ENCODE measurements at places on chromosomes 1 and 21.

DNA sequence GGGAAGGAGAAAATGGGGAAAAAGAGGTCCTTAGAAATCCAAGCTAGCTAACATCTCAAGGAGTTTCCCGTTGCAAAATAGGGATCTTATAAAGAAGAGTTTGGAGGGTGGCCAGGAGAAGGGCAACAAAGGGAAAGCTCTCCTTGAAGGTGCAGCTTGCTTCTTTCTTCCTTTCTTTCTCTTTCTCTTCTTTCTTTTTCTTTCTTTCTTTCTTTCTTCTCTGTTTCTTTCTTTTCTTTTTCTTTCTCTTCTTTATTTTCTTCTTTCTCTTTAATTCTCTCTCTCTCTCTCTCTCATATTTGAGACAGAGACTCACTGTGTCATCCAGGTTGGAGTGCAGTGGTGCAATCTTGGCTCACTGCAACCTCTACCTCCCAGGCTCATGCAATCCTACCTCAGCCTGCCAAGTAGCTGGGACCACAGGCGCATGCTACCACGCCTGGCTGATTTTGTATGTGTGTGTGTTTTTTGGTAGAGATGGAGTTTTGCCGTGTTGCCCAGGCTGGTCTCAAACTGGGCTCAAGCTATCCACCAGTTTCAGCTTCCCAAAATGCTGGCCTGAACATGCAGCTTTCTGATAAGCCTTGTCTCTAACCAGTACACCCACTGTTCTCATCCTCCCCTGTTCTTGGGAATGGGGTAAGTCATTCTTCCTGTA lies 44.4 kb downstream of the RNF11 start:
- no peak for DNase-seq

DNA sequence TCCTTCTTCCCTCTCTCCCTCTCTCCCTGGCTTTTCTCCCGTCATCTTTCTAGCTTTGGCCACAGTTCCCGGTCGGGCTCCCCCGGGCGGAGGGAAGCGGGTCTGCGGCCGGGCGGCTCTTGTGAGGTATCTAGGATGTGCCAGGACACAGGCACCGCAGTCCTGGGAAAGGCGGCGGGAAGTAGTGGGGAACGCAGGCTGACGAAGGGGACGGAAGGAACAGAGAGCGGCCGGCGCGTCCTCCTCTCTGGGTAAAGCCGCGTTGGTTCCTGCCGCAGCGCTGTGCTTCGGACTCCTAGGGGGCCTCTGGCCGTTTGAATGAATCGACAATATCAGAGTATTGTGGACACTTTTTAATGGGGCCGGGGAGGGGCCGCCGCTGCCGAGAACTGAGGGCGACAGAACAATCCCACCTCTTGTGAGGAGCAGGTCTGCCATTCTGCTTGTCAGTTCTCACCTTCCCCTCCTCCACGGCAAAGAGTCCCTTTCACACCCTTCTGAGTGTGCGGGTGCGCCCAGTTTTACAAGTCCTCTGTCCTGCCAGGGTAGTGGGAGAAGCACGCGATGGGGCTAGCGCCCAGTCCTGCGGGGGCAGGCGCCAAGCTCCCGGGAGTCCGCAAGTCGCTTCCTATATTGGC lies 1.2 kb upstream of the LHX9 start:
- no peak for DNase-seq

DNA sequence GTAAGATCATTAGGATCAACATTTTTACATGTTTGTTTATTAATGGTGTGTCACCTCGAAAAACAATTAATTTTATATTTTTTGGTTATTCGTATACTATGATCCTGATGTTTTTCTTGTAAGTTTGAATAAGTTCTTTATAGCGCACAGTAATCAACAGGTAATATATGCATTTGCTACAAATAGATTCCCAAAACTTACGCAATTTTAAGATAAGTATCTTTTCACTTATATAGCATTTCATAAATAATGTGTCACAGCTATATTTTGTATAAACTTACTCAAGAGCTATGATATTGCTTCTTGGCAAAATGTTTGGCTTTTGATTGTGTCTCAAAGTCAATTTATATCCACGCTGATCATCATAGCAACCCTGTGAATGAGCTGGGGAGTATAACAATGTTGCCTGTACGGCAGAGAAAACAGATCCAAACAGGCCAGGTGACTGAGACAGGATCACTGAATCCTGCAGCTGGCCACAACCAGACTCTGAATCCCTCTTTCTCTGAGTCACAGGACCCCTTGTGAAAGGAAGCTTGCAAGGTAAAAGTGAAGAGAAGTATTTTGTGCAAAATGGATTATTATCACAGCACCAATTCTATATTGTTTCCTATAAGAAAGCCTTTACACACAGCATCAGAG lies 48.6 kb downstream of the GNG12 start:
- DNase-seq: no peak

DNA sequence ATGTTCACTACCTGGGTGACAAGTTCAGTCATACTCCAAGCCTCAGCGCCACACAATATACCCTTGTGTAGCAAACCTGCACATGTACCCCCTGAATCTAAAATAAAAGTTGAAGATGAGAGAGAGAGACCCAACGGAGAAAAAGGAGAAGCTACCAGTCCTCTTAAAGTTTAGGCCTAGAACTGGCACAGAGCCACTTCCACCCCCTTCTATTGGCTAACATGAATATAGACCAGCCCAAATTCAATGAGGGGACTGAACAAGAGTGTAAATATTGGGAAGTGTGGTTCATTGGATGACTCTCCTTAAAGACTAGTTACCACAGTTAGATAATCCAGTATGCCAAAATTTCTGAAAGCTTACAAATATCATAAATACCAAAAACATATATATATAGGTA lies 139.9 kb upstream of the ATP1B1 start:
- DNase-seq: no peak

GRCh38 chr1:232891656-232892317 lies 58.6 kb upstream of the NTPCR start:
- no peak for DNase-seq

DNA sequence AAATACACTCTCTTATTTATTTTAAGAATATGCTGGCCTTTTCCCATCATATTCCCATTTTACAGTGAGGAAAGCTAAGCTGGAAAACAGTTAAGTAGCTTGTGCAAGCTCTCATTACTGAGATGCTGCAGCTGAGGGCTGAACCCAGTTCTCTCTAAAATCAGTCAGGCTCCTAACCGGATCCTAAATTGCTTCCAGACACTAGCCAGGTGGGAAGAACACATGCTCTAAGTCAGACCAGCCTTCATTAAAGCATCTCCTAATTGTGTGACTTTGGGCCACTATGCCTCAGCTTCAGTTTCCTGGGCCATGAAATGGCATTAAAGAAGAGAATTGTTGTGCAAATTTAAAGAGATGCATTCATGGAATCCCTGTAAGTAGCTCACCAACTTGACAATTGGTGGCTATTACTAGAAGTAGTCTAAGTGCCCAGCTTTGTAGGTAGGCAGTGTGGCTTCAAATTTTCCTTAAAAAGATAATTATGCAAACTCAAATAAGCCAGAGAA lies 228.4 kb downstream of the DAB1 start:
- no peak for DNase-seq

- no peak for DNase-seq
Measured at GRCh38 chr1:6130036-6130435, 50.1 kb downstream of the CHD5 start.

- no peak for DNase-seq
Measured at GRCh38 chr1:9263984-9264872, 28.5 kb upstream of the SPSB1 start.

DNA sequence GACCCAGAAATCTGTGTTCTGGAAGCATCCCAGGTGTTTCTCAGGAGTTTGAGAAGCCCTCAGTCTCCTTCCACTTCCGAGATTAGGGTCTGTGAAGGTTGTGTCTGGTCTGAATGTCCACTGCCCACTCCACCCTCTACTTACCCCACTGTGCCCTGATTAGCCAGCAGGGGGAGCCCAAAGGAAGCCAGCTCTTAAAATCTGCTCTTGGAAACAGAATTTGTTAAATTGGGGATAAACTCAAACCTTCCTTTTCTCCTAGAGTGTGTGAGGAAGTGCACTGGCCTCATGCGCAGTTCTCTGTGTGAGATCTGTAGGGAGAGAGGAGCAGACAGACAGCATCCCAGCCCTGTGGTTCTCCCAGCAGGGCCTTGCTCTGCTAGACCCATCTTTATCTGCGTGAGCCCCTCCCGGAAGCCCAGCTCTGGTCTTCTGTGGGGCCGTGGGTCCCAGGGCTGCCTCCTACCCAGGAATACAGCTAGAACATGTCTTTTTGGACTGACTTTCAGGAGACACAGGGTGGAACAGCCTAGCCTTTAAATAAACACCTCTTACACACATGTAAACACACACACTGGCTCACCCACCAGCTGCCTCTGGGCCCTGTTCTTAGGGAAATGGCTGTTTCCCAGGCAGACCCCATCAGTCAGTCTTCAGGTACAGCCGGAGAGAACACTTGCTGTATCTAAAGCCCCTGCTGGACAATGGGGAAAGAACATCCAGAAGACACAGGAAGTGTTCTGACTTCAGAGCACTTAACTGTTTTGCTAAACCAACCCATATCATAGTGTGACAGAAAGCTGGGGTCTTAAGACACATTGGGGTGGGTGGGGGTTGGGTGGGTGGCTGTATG lies 52.2 kb downstream of the SMYD2 start:
- DNase-seq: peak; percentile 32

GRCh38 chr1:8727809-8728213 lies 89.6 kb downstream of the RERE start:
- DNase-seq: no peak

DNA sequence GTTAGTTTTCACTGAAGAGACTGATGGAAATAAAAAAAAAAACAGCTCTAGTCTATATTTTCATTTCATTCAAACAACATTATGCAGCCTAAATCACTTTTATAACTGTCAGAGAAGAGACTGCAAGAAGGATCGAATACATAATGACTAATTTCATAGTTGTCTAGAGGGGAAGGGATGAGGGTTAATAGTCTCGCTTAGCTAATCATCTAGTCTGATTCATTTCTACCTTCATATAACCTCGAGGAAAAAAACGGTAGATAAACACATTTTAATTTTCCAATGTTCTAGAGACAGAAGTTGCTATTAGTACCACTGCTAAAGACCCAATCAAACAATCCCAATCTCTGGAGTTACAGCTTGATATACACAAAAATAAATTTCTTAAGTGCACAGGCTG lies 3.5 kb downstream of the FUBP1 start:
- no peak for DNase-seq

DNA sequence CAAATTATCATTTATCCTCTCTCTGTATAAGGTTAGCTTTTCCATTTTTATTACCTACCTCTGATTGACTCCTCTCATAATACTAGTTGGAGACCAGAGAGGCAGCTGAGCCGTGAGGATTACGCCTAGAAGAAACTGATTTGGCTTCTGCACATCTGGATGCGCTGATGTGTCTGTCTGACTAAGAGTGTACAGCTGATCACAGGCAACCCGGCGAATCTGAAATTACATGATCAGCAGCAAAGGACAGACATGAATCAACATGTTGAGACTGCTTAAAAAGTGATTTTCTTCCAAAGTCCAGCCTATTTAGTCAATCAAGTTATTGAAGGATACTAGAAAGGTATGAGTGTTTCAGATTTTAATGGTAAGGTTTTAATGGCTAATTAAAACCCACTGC lies 81.2 kb downstream of the PCSK9 start:
- no peak for DNase-seq

DNA sequence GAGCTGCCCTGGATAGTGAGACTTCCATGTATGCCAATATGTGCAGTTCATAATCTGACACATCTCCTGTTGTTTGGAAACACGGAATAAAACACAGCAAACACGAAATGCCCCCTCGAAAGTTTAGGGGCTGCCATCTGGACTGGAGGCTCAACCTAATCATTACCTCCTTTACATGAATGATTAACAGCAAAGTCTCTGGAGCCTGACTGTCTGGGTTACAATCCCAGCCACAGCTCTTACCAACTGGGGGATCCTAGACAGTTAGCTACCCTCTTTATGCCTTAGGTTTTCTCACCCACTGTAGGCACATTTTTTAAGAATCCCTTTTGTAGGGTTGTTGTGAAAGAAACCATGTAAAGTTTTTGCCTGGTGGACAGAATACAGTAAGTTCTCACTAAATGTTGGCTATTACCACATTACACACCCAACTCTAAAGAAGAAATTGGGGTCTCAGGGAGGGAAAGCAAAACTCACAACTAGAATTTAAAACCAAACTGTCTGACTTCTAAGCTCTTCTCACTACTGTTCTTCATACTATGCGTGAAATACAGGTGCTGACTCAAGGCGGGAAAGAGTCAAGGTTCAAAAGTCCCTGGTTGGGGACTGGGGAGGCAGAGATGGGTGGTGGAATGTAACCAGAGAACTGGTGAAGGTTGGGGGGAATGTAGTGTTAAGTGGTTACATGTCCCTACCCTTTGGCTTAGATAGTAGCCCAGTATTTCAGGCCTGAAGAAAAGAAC lies 24.2 kb downstream of the CYP4A22 start:
- DNase-seq: no peak

GRCh38 chr1:206106328-206107167 lies 10.6 kb downstream of the AVPR1B start:
- DNase-seq: peak; percentile 65

DNA sequence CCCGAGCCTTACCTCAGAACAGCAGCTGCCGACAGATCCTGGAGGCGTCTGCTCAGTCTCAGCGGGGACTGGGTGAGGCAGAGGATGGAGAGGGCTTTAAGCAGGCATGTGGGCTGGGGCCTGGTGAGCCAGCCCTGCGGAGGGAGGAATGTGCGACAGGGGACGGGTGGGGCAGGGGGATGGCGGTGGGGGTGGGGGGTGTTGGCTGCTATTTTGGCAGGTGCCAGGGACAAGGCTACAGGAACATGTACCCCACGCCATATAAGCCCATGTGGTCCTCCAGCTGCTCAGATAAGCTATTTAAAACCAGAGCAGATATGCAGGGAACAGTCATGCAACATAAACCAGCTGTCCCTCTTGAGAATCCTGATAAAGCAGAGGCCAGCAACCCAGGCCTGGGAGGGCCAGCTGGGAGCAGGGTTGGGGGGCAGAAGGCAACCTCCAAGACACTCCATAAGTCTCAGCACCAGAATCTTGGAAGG lies at the start of gene TNNT2:
TSS of gene TNNT2 (minus strand) at position 70 of the 482 bp plus-strand sequence. CDS start 4,426 bp downstream, outside the sequence.
- no peak for DNase-seq

GRCh38 chr1:70979313-70979712 lies 68.3 kb downstream of the PTGER3 start:
- no peak for DNase-seq

DNA sequence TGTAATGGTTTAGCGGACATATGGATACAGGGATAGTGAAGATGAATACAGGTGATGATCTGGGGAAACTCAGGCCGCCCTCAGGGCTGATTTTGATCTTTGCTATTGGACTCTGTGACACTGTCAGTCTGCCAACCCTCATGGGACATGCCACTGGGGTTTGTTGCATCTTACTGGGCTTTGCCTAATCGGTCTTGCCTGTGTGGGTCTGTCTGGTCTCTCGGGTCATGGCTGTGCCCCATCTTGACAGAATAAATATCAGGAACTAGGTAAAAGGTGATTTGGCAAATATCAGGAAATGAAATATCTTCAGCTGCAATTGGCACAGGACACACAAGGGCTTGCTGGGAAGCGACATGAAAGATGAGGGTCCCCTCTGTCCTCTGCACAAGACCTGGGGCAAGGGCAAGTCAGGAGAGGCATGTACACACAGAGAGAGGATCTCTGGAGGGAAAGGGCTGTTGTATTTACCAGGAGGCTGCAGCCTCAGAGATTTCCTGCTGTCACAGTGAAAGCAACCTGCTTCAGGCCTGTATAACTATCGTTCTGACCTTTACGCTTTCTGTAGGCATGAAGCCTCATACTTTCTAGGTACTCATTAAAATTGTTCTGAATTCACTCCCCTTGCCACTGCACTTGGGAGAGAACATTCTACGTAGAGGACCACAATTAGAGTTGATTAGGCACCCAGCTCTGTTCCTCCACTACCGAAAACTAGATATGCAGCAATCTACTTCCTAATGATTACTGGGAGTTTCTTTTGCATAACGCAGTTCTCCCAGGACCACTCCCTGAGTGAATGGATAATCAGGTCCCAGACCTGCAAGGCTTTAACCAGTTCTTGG lies 52.0 kb upstream of the GADD45A start:
- no peak for DNase-seq

Data from GM12891 (cell line).